Cortex of kidney (tissue), 1 donor: ENCODE measurements at places on chromosomes 7 and 10.

GRCh38 chr7:71303566-71303965 lies 171.6 kb downstream of the GALNT17 start:
- DNase-seq: no peak

DNA sequence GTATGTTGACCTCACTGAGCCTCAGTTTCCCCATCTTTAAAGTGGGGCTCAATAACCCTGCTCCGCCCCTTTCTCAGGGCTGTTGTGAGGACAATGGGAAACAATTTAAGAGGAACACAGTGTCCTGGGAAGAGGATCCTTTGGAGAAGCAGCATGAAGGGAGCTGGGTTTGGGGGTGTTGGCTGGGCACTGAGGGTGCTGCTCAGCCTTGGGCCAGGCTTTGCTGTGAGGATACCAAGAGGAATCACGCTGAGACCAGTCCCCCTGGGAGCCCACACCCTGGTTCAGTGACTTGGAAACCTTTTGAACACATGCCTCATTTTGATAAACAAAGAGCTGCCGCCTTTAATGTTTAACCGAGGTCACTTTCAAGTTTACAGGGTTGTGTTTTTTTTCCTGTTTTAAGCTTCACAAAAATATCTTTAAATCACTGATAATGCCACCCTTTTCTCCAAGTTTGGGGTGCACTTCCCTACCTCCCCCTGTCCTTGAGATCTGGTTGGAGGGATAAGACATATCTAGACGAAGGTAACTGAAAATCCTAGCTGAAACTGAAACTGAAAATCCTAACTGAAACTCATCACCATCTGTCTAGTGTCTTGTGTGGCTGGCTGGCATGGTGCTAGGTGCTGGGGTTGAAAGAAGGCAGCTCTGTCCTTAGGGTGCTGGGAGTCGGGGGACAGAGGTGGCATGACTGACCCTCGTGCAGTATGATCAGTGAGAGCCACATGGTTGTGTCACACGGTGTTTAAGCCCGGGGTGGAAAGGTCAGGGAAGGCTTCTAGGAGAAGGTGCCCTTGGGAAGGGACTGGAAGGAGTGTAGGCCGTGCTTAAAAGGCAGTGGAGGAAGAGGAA lies 27.7 kb downstream of the ZNF775 start:
- DNase-seq: no peak

DNA sequence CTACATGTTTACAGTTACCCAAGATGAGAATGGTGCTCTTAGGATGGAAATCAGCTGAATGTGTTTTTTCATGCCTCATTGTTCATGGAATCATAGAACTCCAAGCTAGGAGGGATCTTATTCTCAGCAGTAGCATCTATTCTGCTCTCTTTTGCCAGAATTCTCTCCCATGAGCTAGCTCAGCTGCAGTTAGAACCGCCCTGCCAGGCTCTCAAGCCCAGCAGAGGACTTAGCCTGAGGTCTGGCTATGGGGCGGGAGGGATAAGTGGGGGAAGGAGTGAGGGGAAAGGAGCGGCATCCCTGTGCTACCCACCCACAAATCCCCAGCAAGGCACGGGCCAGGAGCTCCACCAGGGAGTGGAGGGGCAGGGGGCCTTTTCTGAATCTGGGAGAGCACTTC lies 120.7 kb upstream of the PLXNA4 start:
- DNase-seq: no peak

DNA sequence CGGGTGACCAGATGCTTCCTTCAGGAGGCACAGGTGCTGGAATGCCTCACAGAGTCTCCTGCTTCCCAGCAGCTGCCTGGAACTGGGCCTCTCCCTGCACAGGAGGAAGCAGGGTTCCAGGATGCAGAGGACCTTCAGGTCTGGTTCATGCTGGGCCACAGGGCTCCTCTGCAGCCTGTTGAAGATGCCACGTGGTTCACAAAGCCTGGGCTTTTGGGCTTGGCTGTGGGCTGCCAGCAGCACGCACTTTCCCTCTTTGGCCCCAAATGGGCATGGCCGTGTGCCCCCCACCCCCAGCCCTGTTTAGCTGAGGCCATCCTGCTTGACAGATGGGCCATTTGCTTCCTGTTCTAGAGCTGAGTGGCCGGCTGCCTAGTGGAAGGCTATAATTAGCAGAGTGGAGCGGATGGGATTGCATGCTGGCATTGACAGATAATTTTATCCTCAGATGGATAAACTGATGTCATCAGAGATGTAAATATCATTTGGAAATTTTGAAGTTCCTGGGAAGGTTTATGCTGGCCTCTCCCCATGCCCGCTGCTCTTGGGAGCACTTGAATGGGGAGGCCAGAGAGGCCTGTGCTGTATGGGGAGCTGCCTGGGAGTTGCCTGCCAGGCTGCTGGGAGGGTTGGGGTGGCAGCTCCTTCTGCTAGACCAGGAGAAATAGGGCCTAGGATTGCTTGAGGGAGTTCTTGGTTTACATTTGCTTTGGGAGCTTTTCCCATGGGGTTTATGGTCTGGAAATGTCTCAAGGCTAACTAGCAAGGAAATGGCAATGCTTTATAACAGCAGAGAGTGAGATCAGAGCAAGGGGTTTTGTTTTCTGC lies 28.2 kb downstream of the TSPAN15 start:
- DNase-seq: no peak

DNA sequence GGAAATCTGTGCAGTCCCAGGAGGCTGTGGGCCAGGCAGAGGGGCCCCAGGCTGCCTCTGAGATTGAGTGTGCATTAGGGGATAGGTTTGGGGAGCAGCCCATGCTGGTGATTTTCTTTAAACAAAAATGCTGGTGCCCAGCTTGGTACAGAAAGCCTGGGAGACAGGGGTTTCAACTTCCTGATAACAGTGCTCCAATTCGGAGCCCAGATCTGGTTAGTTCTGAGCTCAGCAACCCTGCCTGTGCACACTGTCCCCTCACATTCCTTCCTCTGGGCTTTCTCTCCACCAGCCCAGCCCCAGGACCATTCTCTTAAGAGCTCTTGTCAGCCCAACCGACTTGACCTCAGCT lies 379.2 kb upstream of the ZMIZ1 start:
- no peak for DNase-seq

DNA sequence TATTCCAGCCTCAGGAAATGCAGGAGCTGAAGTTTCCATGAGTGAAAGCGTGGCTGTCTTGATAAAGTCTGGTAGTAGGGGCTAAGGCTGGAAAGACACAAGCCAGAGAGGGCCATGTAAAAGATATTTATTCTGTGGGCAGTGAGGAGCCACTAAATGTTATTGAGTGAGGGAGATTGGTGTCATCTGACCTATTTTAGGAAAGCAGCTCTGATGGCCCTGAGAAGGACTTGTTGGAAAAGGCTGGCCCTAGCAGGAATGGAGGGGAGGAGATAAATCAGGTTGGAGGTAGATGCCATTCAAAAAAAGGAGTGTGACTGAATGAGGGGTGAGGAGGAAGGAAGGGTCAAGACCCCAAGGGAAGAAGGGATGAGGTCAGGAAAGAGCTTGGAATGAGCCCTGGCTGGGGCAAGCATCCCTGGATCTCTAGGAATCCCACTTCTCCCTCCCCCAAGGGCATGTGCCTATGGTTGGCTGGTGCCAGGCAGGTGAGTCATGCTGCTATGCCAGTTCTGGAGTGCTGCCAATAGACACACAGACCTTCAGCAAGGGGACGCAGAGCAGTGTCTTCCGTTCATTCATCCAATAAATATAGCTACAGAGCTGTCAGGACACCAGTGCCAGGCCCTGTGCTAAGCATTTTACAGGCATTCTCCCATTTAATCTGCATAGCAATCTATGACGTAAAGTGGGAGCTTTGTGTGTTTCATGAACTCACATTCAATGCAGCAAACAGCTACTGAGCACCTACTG lies 2.0 kb downstream of the ANKRD2 start:
- DNase-seq: no peak

DNA sequence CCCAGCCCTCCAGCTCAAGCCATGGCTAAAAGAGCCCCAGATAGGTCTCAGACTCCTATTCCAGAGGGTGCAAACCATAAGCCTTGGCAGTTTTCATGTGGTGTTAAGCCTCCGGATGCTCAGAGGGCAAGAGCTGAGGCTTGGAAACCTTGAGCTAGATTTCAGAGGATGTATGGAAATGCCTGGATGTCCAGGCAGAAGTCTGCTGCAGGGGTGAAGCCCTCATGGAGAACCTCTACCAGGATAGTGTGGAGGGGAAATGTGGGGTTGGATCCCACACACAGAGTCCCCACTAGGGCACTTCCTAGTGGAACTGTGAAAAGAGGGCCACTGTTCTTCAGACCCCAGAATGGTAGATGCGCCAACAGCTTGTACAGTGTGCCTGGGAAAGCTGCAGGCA lies 13.2 kb upstream of the HPSE2 start:
- DNase-seq: no peak

GRCh38 chr7:119720541-119720940 lies 552.4 kb upstream of the KCND2 start:
- DNase-seq: no peak

DNA sequence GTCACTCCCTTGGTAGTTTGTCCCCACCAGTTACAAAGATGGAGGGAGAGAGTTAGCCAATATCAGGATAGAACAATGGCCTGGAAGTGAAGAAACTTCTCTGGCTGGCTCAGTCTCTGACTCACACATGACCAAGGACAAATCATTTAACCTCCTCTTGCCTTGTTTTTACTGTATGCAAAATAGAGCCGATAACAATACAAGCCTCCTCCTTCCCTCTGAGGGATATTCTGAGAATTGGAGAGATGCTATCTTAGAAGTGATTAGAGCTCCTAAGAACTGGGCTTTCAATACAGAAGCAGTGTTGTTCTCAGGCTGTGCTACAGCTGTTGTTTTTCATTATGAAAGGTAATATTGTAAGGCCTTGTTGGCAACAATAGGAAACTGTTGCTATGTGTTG lies 87.7 kb upstream of the EGR2 start:
- no peak for DNase-seq

GRCh38 chr7:123616223-123616622 lies 14.6 kb downstream of the ASB15 start:
- no peak for DNase-seq

GRCh38 chr10:60955957-60956425 lies 12.0 kb upstream of the RHOBTB1 start:
- no peak for DNase-seq

GRCh38 chr7:126940723-126941307 lies 311.9 kb downstream of the GRM8 start:
- no peak for DNase-seq

GRCh38 chr10:127740596-127740995 lies 3.6 kb downstream of the FOXI2 start:
- no peak for DNase-seq

GRCh38 chr7:46091071-46091470 lies 170.0 kb upstream of the IGFBP3 start:
- DNase-seq: no peak

- DNase-seq: no peak
These were observed 43.3 kb downstream of the DOCK4 start for GRCh38 chr7:112162784-112163506.

GRCh38 chr10:42943025-42943818 lies 133.6 kb upstream of the RET start:
- no peak for DNase-seq

GRCh38 chr10:77201135-77202106 lies 436.2 kb downstream of the KCNMA1 start:
- no peak for DNase-seq

GRCh38 chr7:156386097-156386496 lies 254.5 kb upstream of the RNF32 start:
- no peak for DNase-seq

DNA sequence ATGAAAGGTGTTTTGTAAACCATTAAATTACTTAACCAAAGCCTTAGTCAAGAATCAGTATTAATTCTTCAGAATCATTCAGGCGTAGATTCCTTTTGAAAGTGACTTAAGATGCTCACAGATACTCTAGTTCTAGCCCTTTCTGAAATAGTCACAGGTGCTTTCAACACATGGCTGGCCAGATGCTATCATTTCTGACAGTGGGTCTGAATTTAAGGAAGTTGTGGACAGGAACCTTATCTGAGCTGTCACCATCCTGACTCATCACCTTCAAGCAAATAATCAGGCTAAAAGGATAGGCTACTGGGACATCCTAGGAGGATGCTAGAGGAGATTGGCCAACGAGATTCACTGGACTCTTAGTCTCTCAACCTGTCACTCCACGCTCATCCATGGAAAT lies 501.5 kb downstream of the LRMDA start:
- no peak for DNase-seq

DNA sequence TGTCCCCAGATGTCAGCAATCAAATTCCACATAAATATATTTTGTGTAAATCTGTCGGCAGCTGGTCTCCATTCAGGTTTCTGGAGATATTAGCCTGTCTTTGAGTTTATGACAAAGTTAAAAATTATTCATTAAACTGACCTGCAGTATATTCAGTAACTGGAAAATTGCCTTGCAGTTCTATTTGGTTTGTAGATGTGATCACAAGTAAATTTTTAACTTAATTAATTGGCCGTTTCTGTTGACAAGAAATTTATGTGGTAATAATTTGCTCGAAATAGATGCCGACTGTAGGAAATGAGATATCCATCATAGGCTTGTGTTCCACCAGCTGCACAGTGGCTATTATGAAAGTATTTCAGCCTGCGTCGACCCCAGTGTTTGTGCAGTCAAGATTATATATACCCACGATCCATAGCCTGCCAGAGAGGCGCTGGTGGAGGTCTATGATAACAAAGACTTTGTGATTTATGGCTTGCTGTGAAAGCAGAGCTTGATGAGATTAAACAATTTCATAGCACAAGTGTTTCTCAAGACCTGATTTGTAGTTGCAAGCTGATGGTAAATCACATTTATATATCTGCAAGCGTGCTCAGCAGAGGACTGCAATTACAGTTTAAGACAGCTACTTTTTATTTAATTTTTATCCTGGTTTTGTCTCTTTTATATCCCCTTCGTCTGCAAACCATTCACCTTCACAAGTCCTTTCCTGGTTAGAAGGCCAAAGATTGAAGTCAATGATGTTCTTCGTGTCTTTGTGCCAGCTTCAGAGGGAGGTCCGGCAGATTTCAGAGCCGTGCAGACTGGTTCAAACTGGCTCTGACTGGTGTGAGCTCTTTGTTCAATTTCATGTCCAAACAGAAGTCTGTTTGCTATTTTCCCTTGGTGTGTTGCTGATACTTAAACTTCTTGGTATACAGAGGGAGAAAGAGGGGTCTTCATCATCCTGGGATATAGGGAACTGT lies 850.9 kb downstream of the LRMDA start:
- no peak for DNase-seq

- DNase-seq: no peak
These were observed 45.6 kb downstream of the ZNF438 start for GRCh38 chr10:30986053-30986555.

- DNase-seq: no peak
These were observed 17.6 kb upstream of the ORAI2 start for GRCh38 chr7:102415685-102416225.

DNA sequence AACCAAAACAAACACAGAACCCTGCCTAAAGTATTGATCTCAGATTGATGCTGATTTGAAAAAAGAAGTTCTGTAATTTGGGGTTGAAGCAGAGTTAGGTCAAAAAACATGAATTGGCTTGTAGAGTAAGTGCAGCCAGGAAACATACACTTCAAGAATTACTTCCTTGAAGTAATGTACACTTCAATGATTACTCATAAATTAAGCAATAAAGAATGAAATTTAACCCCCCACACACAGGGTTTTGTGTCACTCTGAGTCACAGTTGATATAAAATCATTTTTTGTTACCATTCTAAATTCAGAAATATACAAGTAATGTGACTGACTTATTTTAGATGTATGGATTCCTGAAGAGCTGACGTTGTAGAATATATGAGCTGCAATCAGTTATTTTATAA lies 622.2 kb downstream of the POM121L12 start:
- no peak for DNase-seq
